ENCODE measurements at places on chromosomes 7 and 10.
A peak's percentile ranks its signal among the peaks of the same experiment; 100 is the strongest.

DNA sequence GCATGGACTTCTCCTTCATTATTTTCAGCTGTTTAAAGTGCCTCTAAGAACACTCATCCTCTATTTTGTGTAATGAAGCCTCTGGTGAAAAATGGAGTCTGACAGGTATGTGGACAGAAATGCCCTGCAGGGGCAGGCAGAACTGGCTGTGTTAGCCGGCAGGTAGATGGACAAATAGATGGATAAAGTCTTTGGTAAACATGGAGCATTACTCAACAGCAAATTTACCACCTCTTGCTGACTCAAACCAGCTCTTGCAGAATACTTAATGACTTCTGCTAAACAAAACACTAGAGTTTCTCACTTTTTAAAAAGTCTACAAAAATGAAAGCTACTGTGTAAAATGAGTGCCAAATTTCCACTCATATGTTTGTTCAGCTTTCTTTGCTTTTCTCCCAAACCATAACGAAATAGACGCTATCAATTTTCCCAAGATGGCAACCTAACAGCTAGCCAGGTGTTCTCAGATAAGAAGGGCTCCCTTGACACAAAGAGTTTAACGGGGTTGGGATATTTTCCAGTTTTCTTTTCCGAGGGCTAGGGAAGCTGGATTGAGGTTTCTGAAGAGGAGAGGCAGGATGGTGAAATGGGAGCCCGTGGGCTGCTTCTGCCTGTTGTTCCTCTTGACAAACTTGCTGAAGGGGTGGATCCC, 71.9 kb upstream of the HABP2 start:
- no peak for DNase-seq

DNA sequence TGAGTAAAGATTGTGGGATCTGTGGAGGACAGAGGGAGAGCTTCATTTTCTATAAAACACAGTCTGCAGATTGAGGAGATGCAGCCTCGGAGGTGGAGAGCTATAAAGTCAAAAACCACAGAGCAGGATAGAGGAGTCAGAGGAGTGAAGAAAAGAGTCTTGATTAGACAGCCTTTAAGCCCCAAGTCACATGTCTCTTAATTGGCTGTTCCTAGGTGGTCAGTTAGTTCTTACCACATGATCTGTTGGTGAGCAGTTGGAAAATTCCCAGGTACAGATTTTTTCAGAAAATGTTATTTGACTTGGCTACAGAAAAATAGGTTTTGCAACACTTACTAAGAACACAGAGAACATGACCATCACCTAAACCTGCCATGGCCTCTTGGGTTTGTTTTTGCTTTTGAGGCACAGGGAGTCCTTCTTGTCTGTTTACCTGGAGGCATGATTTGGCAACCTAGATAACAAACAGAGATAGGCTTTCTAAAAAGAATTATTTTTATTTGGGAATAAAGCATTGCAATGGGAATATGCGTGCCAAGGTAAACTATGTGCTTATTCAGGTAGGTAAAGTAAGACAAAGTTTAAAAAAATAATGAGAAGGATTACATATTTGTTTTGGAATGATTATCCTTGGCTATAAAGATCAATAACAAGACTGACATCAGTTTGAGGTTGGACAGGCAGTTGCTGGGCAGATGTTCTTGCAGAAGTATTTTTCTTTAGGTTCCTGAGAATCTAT, 604 bp upstream of the CYP3A43 start:
- no peak for DNase-seq

DNA sequence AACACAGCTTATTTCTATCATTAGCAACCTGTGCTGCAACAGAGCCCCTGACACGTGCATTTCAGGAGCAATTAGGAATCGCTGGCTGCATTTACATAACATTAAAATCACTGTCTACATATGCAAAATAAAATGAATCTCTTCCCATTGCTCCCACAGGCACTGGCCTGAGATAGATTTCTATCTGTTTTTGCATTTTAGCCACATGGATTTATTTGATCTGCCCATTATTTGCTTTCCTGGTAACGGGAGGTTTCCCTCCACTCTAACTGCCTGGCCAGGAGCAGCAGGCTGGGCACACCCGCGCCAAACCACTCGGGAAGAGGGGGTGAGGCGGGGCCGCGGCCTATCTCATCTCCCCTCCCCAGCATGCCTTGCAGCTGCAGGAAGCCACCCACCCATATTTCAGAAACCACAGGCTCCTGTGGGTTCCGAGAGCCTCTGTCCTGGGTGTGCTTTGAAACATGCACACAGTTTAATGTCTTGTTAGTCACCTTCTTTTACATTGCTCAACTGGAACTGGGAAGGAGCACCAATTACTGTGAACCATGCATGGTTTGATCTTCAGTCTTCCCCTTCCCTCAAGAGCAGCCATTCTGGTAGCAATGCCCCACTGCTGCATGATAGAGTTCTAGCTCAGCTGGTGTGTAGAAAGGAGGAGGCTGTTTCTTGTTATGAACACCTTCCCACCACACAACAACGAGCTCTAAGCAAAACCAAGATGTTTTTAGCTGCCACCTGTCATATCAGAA, 37.7 kb upstream of the IKZF1 start:
- DNase-seq: no peak

DNA sequence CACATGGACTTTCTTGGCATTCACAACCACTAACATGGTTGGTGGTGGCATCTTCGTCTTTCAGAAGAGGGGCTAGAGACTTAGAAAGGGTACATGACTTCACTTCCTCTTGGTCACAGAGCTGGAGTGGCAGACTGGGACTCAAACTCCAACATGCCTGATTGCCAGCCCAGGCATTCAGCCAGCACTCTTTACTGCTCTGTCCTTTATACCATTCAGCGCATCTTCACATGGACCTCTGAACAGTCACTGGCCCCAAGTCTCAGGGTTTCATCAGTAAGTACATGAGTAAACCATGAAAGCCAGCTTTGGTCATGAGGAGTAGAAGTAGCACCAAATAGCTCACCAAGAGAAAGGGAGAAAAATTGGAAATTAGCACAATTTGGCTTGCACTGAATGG, 148.4 kb upstream of the KLF14 start:
- no peak for DNase-seq

GRCh38 chr7:93895859-93896600, 5.5 kb upstream of the TFPI2 start:
- DNase-seq: no peak

- no peak for DNase-seq
Measured at GRCh38 chr10:64076322-64076940, 555.2 kb downstream of the REEP3 start.

GRCh38 chr10:6894405-6894804, 314.3 kb upstream of the PRKCQ start:
- no peak for DNase-seq

- DNase-seq: no peak
Measured at GRCh38 chr10:17188644-17189172, 12.8 kb downstream of the TRDMT1 start.

DNA sequence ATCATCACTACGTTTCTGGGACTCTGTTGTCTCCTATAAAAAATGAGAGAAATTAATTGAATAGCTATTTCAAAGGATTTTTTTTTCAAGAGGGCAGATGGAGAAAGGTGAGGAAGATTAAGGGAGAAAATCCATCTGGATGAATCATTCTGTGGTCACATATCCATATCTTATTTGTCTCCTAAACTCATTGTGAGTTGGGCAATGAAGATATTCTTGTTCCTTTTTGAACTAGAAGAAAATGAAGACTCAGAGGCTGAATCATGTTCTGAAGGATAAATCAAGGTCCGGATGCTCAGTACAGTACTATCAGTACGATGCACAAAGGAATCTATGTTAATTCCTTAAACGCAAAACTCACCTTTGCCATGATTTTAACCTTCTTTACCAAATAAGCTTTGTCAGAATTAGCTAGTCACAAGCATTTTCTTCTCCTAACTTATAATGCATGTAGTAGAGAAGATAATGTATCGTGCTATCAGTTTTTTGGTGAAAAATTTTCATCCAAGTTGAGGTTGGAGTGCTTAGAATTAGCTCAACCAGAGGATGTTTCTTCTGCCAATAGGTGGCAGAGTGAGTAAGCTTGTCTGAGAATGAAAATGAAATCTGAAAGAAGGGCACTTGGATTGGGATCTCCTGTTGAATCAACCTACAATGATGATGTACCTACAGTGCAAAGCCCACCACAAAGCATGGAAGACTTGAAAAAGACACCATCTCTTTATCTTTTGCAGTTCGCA, 446.9 kb downstream of the KIF20B start:
- no peak for DNase-seq

- DNase-seq: no peak
Measured at GRCh38 chr7:116598278-116598677, 73.4 kb downstream of the CAV1 start.

DNA sequence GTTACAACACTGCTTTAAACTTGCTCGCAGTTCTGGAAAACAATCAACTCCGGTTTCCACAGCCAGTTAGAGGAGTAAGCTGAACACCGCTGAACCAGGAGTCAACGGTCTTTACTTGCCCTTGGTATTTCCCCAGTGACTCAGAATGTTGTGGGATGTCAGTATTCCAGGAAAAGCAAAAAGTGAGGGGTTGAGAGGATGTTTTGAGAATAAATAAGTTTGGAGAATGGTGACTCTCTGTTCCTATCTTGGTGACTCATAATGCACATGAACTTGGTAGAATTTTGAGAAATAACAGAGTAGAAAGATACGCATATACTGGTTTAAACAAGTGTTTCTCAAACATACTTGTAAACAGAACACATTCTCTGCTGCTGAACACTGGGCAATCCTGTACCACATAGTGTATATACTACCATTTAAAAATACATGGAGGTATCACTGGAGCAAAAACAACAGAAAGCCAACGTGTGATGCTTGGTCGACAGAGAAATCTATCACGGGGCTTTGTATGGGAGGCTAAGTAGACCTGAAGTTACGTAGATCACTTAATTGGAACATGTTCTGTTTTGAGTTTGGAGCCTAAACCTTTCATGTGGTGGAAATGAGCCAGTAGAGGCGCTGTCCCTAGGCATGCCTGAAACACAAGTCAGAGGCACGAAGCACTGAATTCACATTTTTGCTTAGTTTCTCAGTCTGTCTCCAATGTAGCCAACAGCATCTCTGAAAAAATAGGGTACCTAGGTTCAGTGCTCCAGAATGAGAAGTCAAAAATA, 534.3 kb downstream of the PARD3 start:
- DNase-seq: peak; percentile 75

- no peak for DNase-seq
Measured at GRCh38 chr10:7378602-7379403, 32.0 kb downstream of the SFMBT2 start.

DNA sequence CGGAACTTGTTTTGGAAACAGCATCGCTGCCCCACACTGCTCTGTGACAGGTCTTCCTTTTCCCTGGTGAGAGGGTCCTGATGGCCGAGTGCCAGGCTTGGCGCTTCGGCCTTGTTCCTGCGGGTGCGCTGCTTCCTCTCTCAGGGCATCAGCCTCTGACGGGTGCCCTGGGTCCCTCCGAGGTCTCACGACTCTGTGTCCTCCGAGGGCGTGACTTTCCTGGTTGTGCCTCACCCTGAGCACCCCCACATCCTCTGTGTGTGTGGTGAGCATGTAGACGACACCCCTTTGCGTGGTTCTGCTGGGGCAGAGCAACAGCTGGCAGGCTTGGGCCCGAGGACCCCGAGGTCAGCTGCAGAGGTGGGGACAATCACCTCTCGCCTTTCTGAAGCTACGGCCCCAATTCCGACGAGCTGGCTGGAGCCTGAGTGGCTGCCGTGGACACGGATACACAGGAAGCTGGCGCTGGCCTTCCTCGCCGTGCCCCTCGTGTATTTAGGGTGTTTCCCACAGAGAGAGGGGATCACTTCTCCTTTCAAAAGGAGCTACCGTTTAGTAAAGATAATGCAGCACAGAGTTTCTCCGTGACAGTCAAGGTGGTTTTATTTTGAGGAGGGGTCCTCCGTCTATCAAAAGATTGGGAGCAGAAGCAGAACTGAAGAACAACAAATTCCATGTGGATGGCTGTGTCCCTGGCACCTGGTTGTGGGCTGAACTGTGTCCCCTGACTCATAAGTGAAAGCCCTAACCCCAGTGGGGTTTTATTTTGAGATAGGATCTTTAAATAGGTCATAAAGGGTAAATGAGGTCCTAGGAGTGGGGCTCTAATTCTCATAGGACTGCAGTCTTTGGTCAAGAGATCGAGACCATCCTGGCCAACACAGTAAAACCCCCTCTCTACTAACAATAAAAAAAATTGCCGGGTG, 36.2 kb upstream of the PITRM1 start:
- no peak for DNase-seq

GRCh38 chr7:50594734-50595485, 29.7 kb upstream of the DDC start:
- no peak for DNase-seq

- DNase-seq: no peak
Measured at GRCh38 chr10:91713461-91714072, 80.7 kb upstream of the PPP1R3C start.

DNA sequence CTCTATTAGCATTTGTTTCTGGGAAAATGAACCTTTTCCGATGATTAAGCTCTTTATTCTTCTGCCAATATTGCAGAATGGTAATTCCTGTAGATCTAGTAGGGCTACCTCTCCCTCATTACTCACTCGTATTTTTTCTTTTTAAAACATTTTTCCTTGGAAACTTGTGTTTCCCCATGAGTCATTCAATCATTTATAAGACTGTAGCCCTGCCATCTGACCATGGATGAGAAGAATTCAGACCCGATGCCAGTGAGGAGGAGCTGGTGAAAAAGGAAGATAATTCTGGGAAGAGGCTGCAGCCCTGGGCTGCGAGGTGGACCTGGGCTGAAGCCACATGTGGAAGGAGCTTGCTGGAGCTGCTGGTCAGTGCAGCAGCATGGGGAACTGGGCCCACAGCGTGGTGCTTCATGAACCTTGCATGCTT, 242.8 kb downstream of the KLF6 start:
- DNase-seq: peak; percentile 44

Data from glomerular endothelial cell (primary cell).